ENCODE measurements at places on chromosomes 5 and 9.

GRCh38 chr5:116672203-116672602 lies 97.6 kb upstream of the SEMA6A start:
- DNase-seq, result no peak

DNA sequence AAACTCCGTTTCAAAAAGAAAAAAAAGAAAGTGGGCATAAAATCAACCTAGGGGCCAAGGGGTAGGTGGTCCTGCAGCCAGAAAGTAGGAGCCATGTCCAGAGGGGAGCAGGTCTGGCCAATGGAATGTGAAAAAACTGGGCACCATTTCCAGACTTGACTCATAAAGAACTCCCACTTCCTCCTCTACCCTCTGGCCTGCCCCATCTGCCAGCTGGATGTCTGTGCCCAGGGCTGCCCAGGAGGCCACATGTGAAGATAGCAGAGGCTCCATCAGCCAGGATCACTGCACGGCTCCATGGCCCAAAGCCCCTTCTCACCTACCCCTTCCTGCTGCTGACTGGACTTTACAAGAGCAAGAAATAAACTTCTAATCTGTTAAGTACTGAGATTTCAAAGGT lies 42.1 kb upstream of the EEIG1 start:
- no peak for DNase-seq

DNA sequence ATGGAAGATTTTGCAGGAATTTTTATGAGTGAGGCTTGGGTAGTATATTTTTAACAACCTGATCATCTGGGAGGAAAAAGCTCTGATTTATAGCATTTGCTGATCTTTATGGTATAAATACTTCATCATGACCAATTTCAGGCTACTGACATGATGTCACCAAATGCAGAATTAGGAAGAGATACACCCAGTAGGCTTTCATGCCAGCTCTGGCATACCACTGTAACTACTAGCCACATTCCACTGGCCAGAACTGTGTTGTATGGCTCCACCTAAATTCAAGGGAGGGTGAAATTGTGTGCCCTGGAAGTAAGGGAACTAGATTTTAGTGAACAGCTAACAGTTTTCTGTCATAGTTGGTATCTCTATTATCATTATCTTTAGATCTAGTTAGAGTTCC lies 17.6 kb downstream of the AP3S1 start:
- no peak for DNase-seq

- DNase-seq, result no peak
These were observed 238.4 kb upstream of the CD180 start for GRCh38 chr5:67435032-67435431.
